Activated T-cell treated with anti-CD3 and anti-CD28 coated beads, Interleukin-2, amount 50 U/mL, for 24 hours (primary cell): ENCODE measurements at places on chromosomes 7 and 10.

GRCh38 chr10:123446449-123447156, 219.6 kb upstream of the GPR26 start:
- DNase-seq: no peak

DNA sequence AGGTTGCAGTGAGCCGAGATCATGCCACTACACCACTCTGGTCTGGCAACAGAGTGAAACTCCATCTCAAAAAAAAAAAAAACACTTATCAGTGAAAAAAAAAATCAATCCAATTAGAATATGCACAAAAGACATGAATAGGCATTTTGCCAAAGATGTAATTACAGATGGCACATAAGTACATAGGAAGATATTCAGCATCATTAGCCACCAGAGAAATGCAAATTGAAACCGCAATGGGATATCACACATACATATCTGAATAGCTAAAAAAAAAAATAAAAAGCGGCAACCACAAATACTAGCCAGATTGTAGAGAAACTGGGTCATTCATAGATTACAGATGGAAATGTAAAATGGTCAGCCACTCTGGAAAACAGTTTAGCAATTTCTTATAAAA, 1310.8 kb downstream of the XPNPEP1 start:
- DNase-seq: no peak

DNA sequence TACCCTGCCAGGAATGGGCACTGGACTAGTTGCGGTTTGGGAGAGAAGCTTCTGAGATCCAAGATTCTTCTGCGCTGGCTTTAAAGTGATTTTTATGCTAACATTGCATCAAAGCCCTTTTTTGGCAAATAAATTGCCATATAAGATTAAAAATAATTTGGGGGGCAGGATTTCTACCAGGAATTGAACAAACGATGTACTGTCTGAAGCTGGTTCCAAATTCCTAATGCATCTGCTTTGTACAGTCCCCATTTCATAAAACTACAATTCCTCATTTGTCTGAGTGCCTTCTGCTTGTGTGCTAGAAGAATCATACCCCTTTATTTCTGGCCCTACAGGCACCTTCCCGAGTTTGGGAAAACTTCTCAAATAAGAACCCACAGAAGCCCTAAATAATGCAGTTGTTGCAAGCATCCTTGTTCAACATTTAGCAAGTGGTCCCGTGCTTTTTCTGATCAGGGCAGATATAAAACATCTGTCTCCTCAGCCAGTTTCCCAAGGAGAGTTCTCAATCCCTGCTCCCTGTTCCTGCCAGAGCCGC, 349.7 kb downstream of the PTEN start:
- DNase-seq: no peak

DNA sequence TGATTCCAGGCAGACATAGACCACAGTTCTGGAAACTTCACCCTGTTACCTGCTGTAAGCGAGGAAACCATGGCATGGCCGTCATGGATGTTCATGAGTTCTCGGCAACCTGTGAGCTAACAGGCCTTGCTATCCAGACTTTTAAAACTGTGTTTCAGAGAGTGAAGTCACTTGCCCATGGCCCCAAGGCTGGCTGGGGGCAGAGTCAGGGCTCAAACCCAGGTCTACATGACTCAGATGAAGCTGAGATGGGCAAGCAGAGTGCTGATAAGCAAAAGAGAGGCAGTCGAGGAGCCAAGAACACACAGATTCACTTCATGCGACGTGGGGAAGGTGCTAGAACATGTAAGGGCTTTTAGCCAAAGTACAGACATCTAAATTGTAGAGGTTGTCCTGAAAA, 31.5 kb downstream of the C10orf53 start:
- DNase-seq: no peak
